Esophagus squamous epithelium (tissue), 5 donors: ENCODE measurements at places on chromosomes 16 and 17.

GRCh38 chr17:29344201-29344856, 45.8 kb upstream of the TAOK1 start:
- no peak for DNase-seq

DNA sequence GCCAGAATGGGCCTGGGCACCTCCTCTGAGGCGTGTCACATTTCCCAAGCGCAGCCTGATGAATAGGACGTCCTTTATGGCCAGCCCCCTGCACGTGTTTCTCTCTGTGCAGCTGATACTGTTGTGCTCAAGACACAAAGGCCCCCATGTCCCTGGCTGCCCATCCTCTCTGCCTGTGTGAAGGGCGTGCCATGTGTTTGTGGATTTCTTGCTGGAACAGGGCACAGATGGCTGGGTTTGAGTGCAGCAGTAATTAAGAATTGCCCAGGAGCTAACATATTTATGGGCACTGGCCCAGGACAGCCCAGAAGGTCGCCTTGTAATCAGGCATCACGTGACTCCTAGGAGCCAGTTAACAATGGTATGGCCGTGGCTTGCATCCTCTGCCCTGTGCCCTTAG, 181.1 kb downstream of the CCDC182 start:
- DNase-seq = no peak

DNA sequence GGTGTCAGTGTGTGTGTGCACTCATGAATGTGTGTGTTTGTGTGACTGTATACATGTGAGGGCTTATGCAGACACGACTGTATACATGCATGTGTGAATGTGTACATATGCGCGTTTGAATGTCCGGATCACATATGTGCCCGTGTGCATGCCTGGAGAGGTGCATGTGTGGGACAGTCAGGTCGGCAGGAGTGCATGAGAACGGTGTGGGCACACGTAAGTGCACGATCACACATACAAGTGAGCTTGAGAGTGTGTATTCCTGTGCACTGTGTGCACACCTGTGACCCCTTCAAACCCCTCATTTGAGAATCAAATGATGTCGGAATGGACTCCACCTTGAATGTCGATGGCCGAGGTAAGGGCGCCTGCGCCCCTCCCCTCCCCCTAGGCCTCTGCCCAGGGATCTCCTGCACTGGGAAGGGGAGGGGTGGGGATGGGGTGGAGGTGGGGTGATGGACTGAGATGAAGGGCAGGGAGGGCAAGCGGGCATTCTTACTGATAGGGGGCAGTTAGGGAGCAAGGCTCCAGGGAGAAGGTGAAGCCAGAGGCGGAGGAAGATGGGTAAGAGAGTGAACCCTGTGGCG, 601 bp upstream of the NGFR start:
- no peak for DNase-seq

GRCh38 chr16:13150181-13150885, 248.9 kb downstream of the SHISA9 start:
- DNase-seq = no peak

- DNase-seq = no peak
These were observed 84.0 kb upstream of the TNRC6C start for GRCh38 chr17:77874303-77875050.

- no peak for DNase-seq
These were observed 37.1 kb downstream of the AMFR start for GRCh38 chr16:56388209-56388608.

DNA sequence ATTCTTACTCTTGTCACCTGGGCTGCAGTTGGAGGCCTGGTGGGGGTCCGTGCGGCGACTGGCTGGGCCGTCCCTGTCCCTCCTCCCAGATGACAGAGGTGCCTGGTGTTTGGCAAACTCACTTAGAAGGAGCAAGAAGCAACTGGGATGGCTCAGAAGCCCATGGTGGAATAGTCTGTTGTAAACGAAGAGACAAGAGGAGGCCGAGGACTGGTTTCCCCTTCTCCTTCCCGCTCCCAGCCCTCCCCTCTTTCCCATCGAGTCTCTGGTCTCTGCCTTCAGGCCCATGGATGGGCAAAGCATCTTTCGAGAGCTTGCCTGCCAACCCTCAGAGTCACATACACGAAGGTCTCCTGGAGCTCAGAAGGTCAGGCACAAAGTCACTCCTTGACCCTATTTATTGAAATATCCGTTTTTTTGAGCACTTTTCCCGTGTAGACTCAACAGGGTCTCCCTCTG, 364.4 kb downstream of the SEC14L1 start:
- no peak for DNase-seq

DNA sequence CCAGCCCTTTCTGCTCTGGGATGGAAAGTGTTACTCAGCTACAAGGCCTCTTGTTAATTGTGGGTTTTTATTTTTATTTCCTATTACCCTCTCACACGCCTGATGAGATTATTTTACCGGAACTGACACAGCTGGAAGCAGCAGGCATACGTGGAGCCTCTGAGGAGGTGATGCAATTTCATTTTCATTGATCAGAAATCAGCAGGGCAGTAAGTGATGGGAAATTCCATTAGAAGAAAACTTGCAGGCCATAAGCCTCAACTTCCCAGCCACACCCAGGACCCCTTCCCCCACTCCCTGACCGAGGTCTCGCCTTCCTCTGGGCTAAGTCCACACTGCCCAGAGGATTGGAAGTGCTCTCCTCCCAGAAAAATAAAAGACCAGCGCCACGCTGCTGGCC, 69.7 kb downstream of the ZFHX3 start:
- no peak for DNase-seq

DNA sequence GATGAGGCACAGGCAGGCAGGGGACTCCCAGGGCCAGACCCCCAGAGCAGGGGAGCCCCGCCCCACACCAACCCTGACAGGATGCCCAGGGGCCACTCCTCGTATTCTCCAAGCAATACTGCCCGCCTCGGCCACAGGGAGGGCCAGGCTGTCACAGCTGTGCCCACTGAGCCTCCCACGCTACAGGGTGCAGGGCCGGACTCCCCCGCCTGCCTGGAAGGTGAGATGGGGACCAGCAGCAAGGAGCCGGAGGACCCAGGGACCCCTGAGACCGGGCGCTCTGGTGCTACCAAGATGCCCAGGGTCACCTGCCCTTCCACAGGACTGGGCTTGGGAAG, 18.8 kb upstream of the ZFPM1 start:
- no peak for DNase-seq

GRCh38 chr16:2482249-2482648, 7.3 kb downstream of the TBC1D24 start:
- DNase-seq = no peak

DNA sequence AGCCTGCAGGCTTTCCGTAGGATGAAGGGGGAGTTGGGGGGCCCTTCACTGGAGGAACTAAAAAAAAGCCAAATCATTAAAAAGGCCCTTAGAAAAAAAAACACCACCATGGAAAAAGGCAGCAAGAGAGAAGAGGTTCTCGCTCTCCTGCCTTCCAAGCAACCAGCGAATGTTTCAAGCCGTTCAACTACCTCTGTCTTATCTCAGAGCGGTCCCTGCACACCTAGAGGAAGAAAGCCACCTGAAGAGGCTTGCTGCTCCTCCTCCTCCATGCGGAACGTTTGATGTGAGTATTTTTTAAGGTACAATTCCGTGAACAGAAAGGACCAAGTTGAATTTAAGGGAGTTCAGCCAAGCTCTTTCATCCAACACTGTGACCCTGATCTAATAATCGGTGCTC, 9.2 kb downstream of the NXN start:
- no peak for DNase-seq

DNA sequence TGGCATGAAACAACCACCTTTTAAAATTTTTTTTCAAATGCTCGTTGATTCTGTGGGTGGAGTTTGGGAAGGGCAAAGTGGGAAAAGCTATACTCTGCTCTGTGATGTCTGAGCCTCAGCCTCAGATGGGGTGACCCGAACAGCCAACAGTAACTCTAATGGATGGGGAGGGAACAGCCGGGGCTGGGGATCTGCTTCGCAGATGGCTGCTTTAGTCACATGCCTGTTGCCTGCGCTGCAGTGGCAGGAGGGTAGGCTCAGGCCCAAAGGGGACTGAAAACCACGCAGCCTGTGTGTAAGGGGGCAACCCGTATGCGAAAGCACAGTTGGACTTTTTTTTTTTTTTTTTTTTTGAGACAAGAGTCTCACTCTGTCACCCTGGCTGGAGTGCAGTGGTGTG, 14.9 kb upstream of the MAPK3 start:
- DNase-seq = no peak

DNA sequence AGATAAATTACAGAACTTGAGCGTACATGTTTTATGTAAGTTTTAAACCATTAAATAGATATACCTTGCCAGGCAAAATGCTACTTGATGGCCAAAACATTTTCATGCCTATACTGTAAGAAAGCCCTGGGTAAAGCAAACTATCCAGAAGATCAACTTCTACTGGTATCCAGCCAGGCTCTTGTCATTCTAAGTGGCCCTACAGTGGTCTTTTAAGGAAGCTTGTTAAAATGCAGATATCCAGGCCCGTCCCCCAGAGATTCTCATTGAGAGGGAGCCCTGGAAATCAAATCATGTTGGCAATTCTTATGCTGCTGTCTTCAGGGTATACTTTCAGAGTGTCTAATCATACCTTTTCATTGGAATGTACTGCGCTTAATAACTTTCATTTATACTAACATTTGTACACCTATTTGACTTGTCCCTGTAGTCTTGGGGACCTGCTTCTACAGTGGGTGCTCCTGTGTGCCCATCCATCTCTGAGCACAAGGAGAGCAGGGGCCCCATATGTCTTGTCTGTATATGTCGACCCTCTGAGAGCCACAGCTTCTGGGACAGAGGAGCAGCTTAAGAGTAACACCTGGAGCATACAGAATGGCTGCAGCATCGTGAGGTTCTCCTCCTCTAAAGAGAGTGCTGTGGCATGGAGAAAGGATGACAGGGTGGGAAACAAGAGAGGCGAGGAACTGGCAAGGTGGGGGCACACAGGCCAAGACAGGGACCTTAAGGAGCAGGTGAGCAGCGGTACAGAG, 43.6 kb upstream of the ANKFY1 start:
- DNase-seq = no peak

GRCh38 chr17:8091033-8091687, 3.6 kb upstream of the ALOX12B start:
- DNase-seq = no peak

- DNase-seq = no peak
These were observed 4.4 kb downstream of the PGAP3 start for GRCh38 chr17:39683295-39683939.

- DNase-seq = no peak
These were observed 99.7 kb downstream of the CBLN1 start for GRCh38 chr16:49181791-49182518.

DNA sequence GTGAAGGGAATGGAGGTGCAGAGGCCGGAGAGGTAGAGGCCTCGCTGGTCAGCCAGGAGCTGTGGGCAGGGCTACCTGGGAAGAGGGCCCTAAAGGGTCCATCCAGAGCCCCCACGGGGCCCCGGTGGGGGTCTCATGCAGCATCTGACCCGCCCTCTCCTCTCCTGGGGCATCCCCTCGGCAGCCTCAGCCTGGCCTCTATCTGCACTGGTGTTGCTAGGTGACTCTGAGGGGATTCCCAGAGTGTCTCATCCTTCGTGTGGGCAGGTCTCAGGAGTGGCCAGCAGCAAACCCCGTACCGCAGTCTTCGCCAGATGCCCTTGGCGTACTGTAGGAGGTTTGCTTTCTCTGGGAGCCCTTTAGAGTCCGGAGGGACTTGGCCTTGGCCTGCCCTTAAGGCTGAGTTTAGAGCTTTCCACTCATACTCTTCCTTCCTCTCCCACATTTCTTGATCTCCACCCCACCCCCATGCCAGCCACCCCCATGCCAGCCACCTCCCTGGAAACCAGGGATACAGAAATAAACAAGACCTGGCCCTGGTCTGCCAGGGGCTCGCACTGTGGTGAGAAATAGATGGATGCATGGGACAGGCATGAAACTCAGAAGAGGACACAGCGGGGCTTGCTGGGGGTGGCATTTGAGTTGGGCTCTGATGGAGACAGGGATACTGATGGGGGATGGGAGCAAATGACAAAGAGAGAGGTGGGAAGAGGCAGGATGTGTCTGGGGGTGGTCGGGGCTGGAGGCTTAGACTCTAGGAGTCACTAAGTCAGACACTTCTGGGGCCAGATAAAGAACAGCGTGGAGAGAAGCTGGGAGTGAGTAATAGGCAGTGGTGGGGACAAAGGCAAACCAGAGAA, 9.9 kb downstream of the SLC5A10 start:
- DNase-seq = no peak

DNA sequence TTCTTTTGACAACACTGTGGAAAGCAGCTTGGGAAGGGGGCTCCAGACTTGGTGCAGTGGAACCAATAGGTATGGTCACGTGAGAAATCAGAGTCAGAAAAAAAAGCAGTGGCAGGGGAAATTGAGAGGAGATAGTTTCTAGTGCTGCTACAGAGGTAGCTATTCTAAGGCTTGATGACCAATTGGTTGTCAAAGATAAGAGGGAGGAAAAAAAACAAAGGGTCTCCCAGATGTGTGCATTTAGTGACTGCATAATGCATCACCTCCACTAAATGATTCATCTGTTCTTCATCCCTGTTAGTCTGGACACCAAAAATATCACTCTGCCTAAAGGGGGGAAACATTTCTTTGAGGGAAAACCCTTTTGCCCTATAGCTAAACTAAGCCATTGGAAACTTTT, 56.5 kb downstream of the PIGL start:
- no peak for DNase-seq

DNA sequence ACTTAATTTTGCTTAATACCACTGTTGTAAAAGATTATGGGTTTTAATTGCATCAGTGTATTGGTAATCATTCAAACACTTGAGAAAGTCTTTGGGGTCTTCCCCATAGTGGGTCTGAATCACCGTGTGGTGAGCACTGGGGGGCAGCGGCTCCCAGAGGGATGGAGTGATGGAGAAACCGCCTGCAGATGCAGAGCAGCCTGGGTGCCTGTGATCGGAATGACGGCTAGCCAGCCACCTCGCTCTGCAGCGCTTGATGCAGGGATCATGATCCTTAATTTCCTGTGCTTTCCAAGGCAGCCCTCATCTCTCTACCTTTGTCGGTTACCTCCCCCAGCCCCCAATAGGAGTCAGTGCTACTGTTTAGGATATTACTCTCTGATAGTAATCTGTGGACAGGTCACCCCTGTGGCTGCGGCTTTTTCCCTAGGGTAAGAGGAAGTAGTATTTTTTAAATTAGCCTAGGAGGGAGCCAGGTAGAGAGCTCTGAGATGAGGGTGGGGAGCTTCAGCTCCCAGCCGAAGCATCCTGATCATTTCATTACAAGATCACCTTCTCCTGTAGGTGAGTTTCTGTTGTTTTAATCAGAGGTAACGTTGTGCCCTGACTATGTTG, 135.6 kb downstream of the MSI2 start:
- no peak for DNase-seq

GRCh38 chr16:84947996-84948850, 63.1 kb downstream of the ZDHHC7 start:
- no peak for DNase-seq

DNA sequence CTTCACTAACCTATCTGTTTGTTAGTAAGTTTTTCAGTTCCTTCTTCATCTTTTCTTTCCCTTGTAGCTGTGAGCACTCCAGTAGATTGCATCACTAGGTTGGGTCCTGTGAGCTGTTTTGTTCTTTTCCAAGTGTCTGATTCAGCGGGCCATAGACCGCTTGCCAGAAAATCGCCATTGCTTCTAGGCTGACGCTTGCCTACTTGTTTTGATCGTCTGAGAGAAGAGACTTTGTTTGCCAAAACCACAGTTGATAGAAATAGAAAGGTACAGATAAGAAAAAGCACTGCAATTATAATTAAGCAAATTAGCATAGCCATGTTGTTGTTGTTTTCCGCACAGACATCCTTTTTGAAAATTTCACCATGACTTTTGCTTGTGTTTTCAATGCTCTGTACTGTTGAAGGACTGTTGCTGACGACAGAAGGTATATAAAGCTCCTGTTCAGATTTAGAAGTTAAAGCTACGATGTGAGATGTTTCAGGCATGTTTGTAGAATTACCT, 3.1 kb downstream of the EVI2A start:
- no peak for DNase-seq

GRCh38 chr17:21512307-21513011, 136.3 kb downstream of the KCNJ12 start:
- no peak for DNase-seq
